Fibroblast of skin of back (primary cell): ENCODE measurements at places on chromosomes 13 and 19.

- DNase-seq, result no peak
Measured at GRCh38 chr13:73074014-73074413, 15.2 kb downstream of the KLF5 start.

DNA sequence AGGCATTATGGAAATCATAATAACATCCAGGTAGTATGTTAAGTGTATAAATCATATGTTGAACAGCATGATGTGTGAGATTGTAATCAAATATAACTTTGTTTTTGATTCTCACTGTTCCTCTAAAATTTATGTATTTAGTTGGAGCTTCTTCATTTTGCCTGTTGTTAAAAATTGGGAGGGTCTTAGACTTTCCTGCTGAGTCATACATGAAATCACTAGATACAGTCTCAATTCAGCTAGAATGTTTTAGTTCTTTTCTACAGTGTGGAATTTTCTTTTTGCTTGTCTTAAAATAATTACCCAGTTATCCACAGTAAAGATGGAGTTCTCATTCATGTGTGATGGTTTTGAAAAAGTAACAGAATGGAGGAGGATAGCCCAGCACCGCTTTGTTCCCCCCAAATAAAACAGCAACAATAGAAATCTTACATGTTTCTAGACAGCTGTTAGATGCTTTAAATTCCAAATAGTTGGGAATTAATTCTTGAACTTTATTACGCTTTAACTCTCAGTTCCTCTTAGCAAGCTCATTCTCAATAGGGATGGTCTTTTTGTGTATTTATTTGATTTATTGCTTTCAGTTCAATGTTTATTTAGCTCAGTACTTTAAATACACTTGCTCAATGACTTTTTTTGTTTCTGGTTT is 109.5 kb downstream of the PDS5B start:
- no peak for DNase-seq

DNA sequence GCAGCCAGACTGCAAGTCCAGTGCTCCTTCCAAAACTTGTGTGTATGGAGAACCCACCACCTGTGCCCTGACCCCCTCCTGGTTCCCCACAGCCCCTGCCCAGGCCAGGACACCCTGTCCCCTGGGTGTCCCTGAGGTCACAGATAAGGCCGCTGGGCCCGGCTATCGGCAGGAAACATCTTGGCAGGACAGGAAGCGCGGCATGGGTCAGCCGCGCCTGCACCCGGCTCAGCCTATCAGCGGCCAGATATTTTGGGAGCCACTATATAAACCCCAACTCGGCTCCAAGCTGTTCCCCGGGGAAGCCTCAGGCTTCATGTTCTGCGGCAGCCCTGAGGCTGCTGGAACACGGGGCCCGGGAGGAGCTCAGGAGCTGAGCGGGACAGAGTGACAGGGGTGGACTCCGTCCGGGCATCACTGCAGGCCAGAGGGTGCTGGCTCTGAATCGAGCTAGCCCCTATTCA is 60.8 kb downstream of the AP1M1 start:
- no peak for DNase-seq

GRCh38 chr19:53102206-53102755 is 941 bp downstream of the ZNF160 start:
- peak; percentile 7 for DNase-seq

GRCh38 chr19:2770055-2771013 is 12.7 kb downstream of the SGTA start:
- DNase-seq, result no peak

GRCh38 chr13:71858647-71859046 is 8.4 kb downstream of the DACH1 start:
- DNase-seq, result no peak

GRCh38 chr13:101499406-101499805 is 46.9 kb downstream of the ITGBL1 start:
- peak; percentile 34 for DNase-seq

- DNase-seq, result peak; percentile 72
Measured at GRCh38 chr19:37953171-37953917, 46.3 kb downstream of the SIPA1L3 start.

DNA sequence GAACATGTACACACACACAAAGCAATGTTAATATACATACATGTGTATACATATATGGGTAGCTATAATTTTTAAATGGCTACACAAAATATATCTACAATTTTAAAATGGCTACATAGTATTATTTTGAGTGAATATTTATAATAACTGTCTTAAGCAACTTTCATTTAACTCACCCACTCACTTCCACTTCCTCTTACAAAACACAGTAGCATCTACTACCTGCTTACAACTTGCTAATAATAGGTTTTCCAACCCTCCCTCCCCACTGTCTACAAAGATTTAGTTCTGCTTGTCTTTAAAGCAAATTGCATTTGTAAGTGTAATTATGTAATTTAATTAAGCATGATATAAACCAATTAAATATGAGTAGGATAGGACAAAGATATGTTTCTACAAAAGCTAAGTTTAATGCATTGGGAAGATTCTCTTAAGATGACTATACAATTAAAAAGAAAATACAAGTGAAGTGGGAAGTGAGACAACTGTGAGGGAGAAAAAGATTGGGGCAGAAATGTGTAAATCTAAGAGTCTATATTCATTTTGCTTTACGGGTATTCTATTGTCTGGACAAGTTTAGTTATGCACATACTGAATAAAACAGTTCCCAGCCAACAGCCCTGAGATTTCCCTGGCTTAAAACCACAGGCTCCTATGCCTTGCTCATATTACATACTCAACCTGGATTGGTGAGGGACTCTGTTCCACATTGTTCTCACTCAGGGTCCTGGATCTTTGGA is 583.1 kb downstream of the EFNB2 start:
- no peak for DNase-seq

GRCh38 chr13:35225582-35225981 is 250.9 kb downstream of the MAB21L1 start:
- no peak for DNase-seq

GRCh38 chr19:46080561-46080960 is 39.8 kb upstream of the IGFL4 start:
- peak; percentile 88 for DNase-seq

DNA sequence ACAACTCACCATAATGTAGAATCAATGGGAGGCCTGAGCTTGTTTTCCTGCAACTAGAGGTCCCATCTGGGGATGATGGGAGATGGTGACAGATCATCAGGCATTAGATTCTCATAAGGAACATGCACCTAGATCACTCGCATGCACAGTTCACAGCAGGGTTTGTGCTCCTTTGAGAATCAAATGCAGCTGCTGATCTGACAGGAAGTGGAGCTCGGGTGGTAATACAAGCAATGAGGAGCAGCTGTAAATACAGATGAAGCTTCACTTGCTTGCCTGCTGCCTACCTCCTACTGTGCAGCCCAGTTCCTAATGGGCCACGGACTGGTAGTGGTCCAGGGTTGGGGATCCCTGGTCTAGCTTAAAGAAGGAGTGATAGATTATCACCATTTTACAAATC is 33.0 kb downstream of the KPNA3 start:
- peak; percentile 55 for DNase-seq

- DNase-seq, result no peak
Measured at GRCh38 chr13:71408416-71408815, 458.6 kb downstream of the DACH1 start.

GRCh38 chr13:28056970-28057712 is 43.2 kb downstream of the FLT3 start:
- DNase-seq, result no peak

DNA sequence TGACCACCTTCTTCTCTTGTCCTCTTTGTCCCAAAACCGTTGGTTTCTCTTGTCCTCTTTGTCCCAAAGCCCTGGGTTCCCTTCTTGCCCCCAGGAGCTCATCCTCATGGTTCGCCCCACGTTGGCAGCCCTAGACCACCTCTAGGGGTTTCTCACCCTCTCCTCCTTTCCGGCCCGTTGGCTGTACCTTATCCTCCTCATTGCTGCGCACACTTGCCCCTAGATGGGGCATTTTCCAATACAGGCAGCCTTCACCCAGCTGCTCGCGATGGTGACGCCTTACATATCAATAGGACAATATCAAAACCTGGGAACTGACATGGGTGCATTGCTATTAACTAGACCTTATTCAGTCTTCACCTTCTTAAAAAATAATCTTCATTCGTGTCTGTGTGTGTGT is 86.5 kb downstream of the IPO5 start:
- DNase-seq, result no peak

DNA sequence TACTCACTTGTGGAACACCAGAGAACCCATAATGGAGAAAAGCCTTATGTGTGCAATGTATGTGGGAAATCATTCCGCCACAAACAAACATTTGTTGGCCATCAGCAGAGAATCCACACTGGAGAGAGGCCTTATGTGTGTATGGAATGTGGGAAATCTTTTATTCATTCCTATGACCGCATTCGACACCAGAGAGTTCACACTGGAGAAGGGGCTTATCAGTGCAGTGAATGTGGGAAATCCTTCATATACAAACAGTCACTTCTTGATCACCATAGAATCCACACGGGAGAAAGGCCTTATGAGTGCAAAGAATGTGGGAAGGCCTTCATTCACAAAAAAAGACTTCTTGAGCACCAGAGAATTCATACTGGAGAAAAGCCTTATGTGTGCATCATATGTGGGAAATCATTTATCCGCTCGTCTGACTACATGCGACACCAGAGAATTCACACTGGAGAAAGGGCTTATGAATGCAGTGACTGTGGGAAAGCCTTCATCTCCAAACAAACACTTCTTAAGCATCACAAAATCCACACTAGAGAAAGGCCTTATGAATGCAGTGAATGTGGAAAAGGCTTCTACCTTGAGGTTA is 10.9 kb downstream of the ZNF549 start:
- DNase-seq, result peak; percentile 1

GRCh38 chr13:67299072-67299635 is 69.0 kb upstream of the PCDH9 start:
- peak; percentile 88 for DNase-seq

DNA sequence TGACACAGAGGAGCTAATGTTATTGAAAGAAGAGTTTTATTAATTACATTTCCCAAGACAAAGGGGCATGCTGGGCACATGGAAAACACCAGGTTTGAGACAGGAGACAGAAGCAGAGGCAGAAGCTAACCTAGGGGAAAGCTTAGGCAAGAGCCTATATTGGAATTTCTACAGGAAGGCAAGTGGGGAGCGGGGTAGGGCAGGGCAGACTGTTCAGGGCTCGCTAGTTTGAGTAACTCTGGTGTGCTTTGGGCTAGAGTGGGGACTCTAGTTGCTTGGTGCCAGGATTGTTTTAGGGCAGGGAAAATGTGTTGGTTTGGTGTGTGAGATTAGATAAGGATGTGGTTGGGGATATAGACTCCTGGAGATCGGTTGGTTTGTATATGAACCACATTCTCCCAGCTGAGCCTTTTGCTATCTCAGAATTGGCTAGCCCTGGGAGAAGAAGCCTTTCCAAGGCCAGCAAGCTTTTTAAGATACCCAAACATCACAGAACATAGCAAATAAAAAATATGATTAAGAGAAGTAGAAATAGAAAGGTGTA is 8.4 kb upstream of the UFM1 start:
- DNase-seq, result no peak

DNA sequence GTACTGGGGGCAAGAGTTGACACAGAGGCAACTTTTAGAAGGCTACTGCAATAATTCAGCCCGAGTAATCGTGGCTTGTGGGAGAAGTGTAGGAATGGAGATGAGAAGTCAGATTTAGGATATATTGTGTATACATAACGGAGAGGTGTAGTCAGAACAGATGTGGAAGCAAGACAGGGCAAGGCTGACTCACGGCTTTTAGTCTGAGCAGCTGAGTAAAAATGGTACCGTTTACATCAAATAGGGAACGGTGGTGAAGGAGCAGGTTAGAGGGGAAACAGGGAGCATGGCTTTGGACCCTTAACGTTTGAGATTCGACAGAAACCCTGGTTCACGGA is 796 bp upstream of the LSM14A start:
- DNase-seq, result peak; percentile 75

GRCh38 chr13:73693215-73693614 is 441.0 kb downstream of the KLF12 start:
- no peak for DNase-seq

DNA sequence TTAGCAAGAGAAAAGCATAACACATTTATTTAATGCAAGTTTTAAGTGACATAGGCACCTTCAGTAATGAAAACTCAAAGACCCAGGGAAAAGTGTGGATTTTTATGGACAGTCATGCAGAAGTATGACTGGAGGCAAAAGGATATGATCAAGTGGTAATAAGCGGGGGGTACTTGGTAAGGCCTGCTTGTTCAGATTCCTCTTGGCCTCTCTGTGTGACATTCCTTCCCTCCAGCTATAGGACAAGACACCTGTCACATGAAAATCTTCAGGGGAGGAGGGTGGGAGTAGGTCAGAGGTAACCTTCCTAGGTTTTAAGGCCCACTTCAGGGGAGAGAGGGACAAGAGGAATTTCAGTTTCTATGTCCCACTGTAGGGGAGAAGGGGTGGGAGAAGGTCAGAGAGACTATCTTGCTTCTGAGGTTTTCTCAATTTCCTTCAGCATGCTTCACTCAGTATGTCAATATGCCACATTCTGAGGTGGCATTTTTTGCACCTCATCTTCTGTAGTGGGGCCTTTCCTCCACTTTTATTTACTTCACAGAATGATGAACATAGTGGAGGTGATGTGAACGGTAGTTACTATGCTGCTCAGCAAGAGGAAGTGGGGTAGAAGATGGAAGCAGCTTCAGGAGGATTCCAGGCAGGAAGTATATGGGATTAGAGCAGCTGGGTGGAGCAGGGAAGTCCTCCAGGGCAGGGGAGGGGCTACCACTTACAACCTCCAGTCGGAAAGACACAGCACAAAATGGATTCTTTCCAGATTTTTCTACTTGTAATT is 73.2 kb upstream of the RFC3 start:
- DNase-seq, result no peak

GRCh38 chr13:55439450-55439849 is 1701.3 kb upstream of the PRR20A start:
- no peak for DNase-seq

- DNase-seq, result no peak
Measured at GRCh38 chr19:18504886-18505610, 16.8 kb downstream of the ELL start.

- DNase-seq, result no peak
Measured at GRCh38 chr13:70034286-70034685, 73.3 kb upstream of the ATXN8OS start.

GRCh38 chr13:113051641-113052040 is 54.0 kb upstream of the F7 start:
- no peak for DNase-seq

- peak; percentile 78 for DNase-seq
Measured at GRCh38 chr19:6739390-6739882, at the start of gene TRIP10. TSS of gene TRIP10 (plus strand) at chr19:6739680. CDS start at chr19:6739762, 82 bp downstream.

GRCh38 chr19:38055010-38055409 is 148.0 kb downstream of the SIPA1L3 start:
- DNase-seq, result no peak

- DNase-seq, result no peak
Measured at GRCh38 chr13:95002126-95002525, 289.8 kb upstream of the SOX21 start.

- no peak for DNase-seq
Measured at GRCh38 chr13:39422845-39423565, 180.0 kb downstream of the LHFPL6 start.

DNA sequence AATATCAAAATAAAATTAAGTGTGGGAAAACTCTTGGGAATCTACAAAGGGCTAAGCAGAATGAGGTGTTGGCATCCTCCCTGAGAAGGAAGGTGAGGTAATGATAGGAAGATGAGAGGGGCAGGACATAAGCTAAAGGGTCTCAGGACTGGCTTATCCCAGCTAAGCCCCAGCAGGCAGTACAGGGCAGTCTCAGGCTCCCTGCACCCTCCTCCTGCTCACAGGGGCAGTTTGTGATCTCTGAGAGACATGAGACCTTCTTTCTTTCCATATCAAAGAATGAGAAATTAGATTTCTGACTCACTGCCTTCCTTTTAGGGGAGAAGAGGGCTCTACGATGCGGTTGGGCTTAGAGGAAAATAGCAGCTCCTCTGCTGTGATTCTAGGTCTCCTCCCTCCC is 571.0 kb downstream of the IRS2 start:
- no peak for DNase-seq

- no peak for DNase-seq
Measured at GRCh38 chr19:31595521-31595920, 246.3 kb upstream of the TSHZ3 start.
